ENCODE measurements at places on chromosomes 2 and 18.

GRCh38 chr18:76407681-76408080 lies 87.4 kb downstream of the ZNF516 start:
- DNase-seq = no peak

GRCh38 chr2:221283896-221284545 lies 288.1 kb downstream of the EPHA4 start:
- no peak for DNase-seq

DNA sequence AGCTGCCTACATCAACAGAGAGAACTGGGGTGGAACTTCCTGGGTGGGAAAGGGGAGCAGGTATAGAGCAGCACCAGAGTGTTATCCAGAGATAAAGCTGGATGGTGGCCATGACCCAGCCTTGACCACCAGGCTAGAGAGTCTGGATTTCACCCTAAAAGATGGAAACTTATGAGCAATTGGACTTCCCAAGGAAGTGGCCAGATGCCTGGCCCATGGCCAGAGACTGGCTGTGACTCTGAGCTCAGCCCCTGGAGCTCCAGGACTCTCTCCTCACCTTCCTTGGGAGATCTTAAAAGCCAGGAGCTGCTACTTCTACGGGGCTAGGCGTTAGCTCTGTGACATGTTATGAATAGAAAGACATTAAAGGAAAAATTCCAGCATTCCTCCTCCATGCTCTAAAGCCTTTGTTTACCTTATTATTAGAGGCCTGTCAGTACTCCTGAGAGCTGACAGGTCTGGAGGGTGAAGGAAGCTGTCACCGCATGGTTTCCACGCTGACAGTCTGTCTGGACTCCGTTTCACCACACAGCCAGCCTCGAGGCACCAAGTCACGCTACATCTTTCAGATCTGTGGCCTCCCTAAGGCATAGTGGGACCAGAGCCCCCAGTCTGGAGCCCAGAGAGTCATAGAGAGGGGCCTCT lies 260.0 kb upstream of the SIX2 start:
- no peak for DNase-seq

GRCh38 chr2:38200598-38200997 lies 124.6 kb upstream of the CYP1B1 start:
- no peak for DNase-seq

GRCh38 chr18:13136056-13136903 lies 82.3 kb upstream of the LDLRAD4 start:
- DNase-seq = peak; percentile 72

DNA sequence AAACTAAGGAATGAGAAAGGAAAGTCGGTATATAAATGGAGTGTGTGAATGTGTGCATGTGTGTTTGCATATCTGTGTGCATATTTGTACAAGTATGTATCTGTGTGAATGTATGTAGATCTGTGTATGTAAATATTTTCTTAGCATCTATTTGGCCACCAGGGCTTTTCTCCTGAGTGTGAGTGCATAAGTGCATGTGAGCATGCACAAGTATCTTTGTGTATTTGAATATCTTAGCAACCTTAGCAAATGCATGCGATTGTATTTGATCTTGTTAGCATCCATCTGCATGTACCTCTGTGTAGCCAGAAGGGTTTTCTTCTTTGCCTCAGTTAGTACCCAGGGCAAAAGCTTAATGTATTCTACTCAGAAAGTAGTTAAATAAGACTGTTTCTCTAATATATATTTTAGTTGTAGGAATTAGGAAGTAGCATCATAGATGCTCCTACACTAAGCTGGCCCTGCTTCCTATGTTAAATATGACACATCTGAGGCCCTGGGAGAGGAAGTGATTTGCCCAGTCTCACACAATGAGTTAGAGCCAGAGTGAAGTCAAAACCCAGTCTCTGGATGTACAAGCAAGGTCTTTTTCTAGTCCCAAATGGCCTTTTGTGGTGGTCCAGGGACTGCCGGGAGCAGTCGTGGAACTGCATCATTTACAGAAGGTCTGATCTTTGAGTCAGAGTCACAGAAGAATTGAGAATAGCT lies 9.2 kb downstream of the FKBP1B start:
- DNase-seq = no peak

DNA sequence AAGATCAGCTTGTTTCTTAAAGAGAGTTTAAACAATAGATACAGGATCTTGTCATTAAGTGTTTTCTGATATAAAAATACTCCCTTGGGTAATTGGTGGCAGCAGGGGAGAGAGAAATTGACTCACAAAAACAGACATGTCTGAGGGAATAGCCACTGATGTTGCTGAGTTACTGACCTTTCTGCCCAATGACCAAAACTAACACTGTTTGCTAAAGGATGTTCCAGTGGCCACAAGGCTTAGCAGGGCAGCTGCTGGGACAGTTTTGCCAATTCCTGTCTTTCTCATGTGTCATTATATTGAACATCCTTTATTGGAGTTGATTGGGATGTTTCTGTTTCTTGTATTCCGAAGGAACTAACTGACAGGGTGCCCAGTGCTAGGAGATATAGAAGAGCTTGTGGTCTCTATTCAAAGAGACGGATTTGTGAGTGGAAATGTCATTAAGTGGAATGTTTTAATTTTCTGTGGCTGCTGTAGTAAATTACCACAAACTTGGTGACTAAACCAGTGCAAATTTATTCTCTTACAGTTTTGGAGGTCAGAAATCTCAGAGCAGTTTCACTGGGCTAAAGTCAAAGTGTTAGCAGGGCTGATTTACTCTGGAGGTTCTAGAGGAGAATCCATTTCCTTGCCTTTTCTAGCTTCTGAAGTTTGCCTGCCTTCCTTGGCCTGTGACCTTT lies 124.8 kb upstream of the RMDN2 start:
- DNase-seq = no peak

DNA sequence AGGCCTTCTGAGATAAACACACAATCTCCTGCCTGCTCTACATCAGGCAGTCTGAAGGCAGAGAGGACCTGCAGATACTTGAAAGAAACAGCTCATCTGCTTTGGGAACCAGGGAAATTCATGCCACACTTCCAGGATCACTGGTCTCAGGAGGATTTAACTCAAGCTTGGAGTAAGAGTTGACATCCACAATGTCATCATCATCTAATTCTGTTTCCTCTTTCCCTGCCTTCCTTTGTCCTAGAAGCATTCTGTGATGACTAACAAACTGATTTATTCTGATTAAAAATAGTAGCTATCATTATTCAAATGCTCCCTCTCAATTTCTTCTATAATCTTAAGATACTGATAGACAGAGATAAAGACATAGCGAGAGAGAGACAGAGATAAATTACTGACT lies 766.8 kb downstream of the BCL11A start:
- DNase-seq = no peak

DNA sequence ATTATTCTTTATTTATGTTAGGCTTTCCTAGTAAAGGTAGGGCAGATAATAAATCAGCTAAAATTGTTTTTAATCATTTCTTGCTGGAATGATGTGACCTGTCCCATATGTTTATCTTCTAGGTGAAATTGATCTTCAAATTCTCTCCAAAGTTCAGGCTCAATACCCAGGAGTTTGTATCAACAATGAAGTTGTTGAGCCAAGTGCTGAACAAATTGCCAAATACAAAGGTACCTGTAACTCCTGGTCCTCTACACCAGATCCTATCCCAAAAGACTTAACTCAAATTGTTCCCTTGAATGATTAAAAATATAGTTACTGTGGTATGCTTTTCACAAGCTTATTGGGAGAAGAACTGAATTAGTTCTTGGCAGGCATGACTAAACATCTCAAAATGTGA lies 36.5 kb downstream of the HNMT start:
- no peak for DNase-seq

DNA sequence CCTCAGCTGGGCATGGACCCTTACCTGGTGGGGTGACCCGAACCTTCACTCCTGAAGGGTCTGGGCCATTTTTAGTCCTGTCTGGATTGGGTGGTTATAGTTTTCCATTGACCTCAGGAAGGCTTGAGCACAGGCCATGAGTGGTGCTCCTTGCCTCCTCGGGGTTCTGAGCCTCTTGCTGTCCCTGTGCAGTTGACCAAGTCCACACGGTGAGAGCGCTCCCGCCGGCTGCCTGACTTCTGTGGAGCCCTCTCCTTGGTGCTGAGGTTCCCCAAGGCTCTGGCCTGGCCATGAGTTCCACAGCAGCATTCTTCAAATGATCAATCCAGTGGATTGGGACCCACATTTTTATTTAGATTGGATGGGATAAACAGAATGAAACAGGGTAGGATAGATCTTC lies 159.5 kb downstream of the SEPTIN10 start:
- no peak for DNase-seq

DNA sequence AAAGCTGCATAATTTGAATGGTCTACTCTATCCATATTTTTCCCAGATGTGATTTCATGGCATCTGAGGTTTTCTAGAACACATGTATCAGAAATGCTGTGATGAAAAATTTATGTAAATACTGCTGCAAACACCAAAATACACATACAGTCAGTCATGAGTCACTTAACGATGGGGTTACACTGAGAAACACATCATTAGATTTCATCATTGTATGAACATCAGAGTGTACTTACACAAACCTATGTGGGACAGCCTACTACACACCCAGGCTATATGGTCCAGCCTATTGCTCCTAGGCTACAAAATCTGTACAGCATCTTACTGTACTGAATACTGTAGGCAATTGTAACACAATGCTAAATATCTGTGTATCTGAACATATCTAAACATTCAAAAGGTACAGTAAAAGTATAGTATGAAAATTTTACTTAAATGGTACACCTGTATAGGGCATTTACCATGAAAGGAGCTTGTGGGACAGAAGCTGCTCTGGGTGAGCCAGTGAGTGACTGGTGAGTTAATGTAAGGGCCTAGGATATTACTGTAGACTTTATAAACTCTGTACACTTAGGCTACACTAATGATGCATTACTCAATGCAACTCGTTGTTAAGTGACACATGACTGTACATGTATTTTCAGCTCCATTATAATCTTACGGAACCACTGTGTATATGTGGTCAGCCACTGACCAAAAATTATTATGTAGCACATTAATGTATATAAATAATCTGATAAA lies 33.5 kb downstream of the PNO1 start:
- no peak for DNase-seq

- no peak for DNase-seq
These were observed 346.8 kb downstream of the ANAPC1 start for GRCh38 chr2:111537078-111537655.

- no peak for DNase-seq
These were observed 607 bp downstream of the LAMA3 start for GRCh38 chr18:23689616-23690504.
